ENCODE measurements at places on chromosomes 3 and 15. TPM values are rescaled to one million over a fixed set of nuclear protein-coding genes. Genes with fewer than 3 reads are reported as not detected.

DNA sequence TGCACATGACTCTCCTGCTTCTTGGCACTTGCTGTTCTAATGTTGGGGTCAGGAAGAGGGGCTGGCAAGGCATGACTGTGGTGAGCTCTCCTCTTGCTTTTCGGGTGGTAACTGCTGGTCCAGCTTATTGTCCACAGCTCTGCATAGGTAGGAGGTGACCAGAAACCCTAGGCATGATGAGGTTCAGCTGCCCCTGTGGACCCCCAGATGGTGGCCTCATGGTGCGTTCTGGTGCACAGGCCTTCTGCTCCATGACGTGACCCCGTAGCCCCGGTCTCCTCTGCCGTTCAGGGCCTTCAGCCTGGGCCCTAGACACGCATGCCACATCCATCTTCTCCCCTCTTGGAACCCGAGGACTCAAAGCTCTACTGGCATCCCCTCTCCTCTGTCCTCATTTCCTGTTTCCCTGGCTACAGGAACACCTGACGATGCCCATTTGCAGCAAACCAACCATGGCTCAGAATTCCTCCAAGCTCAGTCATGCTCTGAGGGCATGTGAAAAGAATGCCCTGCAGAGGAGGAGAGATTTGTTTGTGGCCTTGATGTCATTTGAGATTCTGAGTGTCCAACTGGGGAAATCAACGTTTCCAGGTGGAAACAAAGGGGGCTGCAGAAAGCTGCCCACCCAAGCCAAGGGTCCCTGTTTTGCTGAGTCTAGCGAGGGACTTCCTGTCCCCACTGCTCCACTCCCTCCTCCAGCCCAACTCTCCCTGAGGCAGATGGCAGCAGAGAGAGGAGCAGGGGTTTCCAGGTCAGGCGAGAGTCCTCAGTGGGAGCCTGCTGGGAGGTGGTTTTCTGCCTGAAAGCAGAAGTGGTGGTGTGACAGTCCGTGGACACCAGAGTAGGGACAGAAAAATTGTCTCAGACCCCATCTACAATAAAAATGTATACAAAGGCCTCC is 198.7 kb upstream of the LYSMD4 start:
- DNase-seq, result no peak

DNA sequence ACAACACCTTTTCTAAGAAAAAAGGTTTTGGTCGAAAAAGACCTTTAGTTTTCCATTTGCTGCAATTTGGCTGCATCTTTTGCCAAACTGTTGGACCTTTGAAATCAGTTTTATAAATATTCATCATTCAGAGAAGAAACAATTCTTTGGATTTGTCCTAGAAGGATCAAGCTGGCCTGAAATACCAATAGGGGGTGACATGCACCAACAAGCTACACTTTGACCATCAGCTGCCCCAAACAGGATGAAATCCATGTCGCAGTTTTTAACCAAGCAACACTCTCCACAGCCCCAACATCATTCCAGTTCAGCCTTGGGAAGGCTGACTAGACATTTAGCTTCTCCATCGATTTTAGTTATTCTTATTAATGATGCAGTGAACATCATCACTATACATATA is 9.8 kb downstream of the RPL15 start:
- no peak for DNase-seq

- no peak for DNase-seq
These were observed 47.4 kb upstream of the SYN2 start for GRCh38 chr3:11956781-11957180.

TMEM266 gene
- total RNA-seq, result 5.6 TPM

DNA sequence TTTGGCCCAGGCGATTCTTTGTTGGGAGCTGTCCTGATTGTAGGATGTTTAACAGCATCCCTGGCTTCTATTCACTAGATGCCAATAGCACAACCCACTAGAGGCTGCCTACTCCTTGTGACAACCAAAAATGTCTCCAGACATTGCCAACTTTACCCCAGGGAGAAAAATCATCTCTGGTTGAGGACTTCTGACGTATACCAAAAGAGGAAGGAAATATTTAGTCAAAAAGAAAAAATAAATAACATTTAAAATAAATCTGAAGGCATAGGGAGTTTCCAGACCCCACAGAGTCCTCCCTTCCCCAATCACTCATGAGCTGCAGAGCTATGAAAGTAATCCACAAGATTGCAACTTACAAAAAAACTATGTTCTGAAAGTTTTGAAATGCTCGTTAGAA is 61.0 kb downstream of the MECOM start:
- no peak for DNase-seq

ANO10 gene
- 18.8 TPM for total RNA-seq

DNA sequence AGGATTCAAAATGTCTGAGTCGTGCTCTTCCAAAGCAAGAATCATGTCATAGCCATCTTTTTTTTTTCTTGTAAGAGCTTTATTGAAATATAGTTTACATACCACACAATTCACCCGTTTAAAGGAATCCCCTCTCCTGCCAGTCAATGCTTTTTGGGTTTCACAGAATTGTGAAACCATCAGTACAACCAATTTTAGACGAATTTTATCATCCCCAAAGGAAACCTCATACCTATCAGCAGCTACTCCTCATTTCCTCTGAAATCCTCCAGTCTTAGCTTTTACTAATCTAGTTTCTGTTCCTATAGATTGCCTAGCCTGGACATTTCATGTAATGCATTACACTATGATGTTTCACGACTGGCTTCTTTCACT is 39.6 kb downstream of the ADIPOQ start:
- no peak for DNase-seq

ZNF445 gene
- total RNA-seq, result 9.7 TPM

PLXND1 gene
- 49.9 TPM for total RNA-seq

- DNase-seq, result no peak
These were observed 4.8 kb downstream of the STOML1 start for GRCh38 chr15:73987250-73987649.

- no peak for DNase-seq
These were observed 41.5 kb downstream of the PDHB start for GRCh38 chr3:58392181-58392580.

DNA sequence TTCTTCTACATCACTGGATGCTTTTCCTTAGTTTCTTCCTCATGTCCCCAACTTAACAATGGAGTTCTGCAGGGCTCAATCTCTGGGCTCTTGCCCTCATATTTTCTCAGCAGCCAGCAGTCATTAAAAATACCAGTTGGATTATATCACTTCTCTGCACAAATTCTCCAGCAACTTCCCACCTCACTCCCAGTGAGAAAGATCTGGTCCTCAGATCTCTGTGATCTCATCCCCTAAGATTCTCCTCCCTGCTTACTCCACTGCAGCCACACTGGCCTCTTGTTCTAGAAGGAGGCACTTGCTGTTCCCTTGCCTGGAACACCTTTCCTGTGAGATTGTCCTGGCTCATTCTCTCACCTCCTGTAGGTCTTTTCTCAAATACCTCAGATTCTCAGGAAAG is 6.1 kb downstream of the ERICH6 start:
- DNase-seq, result no peak

CALML4 gene
- 1.0 TPM for total RNA-seq

- no peak for DNase-seq
These were observed 419.8 kb upstream of the WNT5A start for GRCh38 chr3:55906896-55907295.

DNA sequence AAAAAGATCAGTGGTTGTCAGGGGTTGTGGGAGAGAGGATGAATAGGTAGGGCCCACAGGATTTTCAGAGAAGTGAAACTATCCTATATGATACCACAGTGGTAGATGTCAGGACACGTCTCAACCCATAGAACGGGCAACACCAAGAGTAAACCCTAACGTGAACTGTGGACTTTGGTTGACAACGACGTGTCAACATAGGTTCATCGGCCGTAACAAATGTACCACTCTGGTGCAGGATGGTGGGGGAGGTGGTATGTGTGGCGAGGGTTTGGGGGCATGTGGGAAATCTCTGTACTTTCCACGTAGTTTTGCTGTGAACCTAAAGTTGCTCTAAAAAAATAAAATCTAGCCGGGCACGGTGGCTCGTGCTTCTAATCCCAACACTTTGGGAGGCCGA is 13.0 kb upstream of the PIGZ start:
- no peak for DNase-seq

DNA sequence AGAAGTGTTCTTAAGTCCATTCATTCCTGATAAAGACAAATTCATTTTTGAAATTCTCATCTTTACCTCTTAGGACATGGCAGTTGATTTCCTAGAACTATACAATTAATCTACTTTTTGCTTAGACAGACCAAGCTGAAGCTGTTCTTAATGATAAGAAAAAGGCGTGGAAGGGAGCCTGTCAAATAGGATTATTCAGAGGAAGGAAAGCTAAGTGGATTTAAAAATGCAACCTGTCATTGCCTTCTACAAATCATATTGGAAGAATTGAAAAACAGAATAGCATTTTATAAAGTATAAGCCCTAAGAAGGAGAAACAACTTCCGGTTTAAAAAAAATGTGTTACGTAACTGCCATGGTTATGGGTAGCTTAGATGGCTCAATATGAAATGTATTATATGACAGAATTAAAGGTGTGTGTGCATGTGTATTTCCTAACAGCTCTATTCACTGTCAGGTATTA is 81.2 kb upstream of the RAP2B start:
- no peak for DNase-seq

DNA sequence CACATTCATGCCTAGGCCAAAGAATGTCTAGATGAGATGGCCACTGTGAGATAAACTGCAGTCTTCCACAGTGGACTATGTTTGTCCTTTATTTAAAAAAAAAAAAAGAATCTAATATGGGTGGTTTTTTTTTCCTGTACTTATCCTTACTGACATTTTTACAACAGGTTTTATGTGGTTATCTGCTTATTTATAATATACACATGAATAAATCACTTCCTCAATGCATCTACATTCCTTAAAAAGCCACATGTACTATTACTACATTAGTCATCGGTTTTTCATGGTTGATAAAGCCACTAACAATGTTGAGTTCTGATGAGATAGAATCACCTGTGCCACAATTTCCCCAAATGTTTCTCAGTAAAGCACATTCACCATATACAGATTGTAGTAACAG is 341.3 kb upstream of the THBS1 start:
- DNase-seq, result no peak

NOX5 gene
- 0.06 TPM for total RNA-seq

DNA sequence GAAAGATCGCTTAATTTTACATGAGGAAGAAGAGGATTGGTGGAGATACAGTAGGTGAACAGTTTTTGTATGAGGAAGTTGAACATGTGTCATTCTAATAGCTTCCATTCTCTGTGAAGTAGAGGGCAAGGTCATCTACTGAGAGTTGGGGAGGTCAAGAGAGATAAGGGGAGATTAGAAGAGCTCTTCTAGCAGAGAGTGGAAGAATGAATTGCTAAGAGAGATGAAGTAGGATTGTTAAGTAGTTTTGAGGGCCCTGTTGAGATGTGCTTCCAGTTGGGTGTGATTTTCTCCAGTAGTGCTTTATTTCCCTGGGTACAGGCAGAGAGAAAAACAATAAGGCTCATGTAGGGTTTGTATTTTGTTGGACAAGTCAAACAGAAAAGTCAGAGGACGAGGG is 5.2 kb downstream of the OPA1 start:
- DNase-seq, result no peak

GRCh38 chr3:194103983-194104751 is 31.8 kb upstream of the HES1 start:
- DNase-seq, result no peak

KAT2B gene
- total RNA-seq, result 27.8 TPM

DNA sequence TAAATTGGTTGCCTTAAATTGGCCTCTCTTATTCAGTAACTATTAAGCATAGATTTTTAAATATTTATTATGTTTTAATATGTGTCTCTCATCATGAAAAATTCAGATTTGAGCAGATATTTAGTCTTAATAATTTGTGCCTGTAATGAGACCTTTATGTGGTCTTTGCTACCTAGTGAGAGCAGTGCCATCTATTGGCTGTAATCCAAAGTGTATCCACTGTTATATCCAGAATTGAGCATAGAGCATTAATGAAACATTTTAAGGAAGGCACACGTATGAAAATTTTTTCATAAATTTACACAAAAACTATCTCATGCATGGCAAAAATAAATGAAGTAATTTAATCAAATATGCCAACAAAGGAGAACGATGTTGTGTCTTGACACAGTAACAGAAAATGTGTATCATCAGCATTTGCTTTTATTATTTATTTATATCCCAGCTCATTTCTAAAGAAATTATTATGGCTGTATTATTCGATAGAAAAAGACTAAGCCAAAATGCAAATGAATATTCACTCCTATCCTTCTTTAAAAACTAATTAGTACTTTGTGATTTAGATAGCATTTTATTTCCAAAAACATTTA is 203.5 kb downstream of the RSRC1 start:
- no peak for DNase-seq

ZNF502 gene
- 4.0 TPM for total RNA-seq

GRCh38 chr3:101567528-101568317 is 6.1 kb downstream of the TRMT10C start:
- no peak for DNase-seq

ZNF660 gene
- 0.74 TPM for total RNA-seq

DNA sequence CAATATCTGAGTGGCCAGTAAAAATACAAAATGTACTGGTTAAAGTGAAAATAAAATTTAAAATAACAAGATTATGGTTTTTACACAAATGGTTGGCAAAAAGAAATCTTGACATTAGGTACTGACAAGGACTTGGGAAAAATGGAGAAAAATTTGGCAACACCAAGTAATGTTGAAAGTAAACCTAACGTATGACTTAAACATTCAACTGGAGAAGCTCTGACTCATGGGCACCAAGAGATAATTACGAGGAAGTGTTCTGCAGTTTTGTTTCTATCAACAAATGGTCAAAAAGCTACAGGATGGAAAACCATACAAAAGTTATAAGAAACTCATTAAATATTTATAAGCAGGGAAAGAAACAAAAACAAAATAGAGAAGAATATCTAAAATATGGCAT is 177.7 kb downstream of the ZNF385D start:
- no peak for DNase-seq

NTRK3 gene
- 0.17 TPM for total RNA-seq

DNA sequence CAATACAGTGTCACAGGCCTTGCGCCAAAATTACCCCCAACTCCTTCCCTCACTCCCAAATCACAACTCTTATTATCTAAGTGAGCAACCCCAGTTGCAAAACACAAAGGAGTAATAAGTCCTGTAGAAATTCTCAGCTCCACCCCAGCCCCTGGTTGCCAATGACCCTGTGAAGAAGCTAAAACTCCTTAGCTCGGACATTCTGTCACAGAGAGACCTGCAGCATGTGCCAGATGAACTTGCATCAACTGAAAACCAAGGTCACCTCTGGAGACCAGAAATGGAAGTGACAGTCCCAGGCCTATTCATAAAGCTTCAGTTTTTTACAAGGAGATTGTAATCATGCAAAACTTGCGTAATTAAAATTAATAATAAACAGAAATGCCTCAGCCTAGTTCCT is 55.2 kb downstream of the RBPMS2 start:
- DNase-seq, result no peak

VILL gene
- total RNA-seq, result 2.1 TPM
